ENCODE measurements at places on chromosomes 13 and 19.
A peak's percentile ranks its signal among the peaks of the same experiment; 100 is the strongest.

DNA sequence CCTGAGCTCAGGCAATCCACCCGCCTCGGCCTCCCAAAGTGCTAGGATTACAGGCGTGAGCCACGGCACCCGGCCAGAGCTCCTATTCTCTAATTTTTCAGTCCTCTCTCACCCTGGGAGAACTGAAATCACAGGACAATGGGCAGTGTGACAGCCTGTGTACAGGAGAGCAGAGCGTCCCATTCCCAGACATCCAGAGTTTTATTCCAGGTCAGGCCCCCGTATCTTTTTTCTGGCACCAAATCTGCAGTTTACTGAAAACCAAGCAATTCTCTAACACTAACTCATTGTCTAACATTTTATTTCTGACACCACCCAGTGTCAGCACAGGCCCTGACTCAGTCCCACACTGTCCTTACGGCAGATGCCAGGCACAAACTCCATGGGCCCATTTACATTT, 6.7 kb downstream of the ZNF708 start:
- no peak for DNase-seq

DNA sequence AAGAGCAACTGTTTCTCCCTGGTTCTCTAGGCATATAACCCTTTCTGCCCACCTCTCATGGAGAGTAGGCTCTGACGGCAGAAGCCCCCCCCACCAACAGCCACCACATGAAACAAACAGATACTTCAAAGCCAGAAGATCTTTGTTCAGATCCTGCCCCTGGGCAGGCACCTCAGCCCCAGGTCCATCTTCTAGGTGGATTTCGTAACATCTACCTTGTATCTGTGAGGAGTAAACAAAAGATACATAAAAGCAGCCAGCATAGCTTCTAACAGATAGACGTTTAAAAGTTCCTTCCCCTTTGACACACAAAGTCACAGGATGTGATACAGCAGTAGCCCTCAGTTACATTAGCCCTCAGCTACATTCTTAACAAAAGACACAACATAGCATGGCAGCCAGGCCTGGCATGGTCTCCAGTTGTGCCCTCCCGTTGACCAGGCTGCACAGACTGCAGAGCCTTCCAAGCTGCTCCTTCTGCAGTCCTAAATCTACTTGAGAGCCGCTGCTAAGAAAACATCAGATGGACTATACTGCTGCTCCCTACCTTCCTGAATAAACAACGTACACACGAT, 35.4 kb downstream of the BRD4 start:
- DNase-seq: no peak

DNA sequence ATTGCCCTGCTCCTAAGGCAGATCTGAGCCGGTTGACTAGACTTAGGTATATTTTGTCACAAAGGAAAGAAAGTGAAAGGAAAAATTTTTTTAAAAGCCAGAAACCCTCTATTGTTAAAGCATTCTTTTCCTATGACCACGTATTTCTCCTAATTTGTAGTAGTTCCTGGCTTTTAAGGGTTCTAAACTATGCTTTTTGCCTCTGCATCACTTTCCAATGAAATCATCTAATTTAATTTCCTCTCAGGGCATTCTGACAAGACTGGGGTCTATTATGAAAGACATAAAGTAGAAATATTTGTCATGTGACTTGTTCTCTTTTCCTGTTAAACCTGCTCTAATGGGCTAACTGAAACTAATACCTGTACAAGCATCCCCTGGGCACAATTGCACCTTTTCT, 233.0 kb upstream of the PRR20A start:
- DNase-seq: no peak

DNA sequence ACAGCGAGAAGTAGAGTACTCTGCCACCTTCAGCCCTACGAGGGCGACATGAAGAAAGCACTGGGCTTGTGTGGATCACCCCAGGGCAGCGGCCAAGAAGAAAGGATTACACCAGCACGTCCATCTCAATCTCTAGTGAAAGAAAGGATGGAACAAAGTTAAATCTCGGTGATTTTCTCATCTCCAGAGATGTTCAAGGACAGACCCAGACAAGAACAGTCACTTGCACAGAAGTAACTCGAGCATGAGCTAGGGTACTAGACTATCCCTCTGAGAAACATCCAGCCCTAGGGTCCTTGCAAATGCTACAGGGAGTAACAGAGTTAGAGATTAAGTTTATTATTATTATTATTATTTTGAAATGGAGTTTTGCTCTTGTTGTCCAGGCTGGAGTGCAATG, 106.7 kb downstream of the CRYL1 start:
- DNase-seq: no peak

GRCh38 chr19:3665681-3666544, 34.4 kb downstream of the PIP5K1C start:
- no peak for DNase-seq

GRCh38 chr13:98366959-98367358, 189.9 kb upstream of the RNF113B start:
- no peak for DNase-seq

DNA sequence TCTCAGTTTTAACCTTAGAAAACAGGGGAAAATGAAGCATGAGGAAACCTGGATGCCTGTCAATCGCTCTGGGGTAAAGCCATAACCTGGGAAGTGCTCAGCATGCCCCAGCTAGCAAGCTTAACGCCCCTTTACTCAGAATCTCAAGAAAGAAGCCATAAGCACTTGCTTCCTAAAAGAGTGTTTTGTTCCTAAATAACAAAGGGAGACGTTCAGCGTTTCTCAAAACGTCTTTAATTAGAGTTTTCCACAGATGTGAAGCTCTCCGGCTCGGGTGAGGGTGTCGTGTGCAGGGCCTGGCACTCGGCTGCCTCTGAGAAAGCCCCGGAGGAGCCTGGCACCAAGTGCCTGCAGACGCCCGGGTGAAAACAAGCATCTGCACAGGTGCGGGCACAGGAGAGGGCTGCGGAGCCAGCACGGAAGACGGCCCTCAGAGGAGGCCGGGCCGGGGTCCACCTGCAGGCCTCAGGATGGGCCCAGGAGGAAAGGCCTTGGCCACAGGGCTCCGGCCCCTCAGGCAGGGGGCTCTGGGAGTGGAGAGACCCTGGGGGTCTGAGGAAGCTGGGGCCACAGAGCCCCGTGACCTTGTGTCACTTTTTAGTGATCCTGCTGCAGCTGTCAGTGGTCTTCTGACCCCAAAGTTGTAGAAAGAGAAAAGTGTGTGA, 6.2 kb downstream of the GAS6 start:
- no peak for DNase-seq

- DNase-seq: no peak
Observed at GRCh38 chr13:109196948-109197347, 567.5 kb downstream of the MYO16 start.

DNA sequence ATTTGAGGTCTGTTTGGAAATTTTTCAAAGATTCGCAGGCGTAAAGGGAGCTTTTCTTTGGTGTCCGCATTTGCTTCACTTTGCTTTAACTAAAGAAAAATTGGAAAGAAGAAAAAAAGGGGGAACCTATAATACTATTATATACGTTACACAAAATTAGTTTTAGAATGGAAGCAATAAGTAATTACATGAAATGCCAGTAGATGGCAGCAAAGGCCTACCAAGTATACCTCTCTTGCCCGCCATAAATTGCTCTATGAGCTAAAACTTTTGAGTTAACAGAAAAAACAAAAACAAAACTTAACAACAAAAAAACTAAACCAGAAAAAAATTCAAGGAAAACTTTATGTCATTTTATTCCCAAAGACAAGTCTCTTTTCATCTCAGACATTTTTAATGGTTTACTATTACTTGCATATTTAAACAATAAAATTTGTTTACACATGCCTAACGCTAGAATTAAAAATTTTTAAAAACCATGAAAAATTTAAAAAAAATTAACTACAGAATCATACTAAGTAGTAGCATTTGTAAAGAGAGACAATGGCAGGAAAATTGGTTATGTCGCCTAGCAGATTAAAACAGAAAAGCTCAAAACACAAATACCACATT, 271.4 kb downstream of the NALCN start:
- peak; percentile 28 for DNase-seq

- DNase-seq: no peak
Observed at GRCh38 chr19:4090356-4091220, 23.9 kb upstream of the ZBTB7A start.

DNA sequence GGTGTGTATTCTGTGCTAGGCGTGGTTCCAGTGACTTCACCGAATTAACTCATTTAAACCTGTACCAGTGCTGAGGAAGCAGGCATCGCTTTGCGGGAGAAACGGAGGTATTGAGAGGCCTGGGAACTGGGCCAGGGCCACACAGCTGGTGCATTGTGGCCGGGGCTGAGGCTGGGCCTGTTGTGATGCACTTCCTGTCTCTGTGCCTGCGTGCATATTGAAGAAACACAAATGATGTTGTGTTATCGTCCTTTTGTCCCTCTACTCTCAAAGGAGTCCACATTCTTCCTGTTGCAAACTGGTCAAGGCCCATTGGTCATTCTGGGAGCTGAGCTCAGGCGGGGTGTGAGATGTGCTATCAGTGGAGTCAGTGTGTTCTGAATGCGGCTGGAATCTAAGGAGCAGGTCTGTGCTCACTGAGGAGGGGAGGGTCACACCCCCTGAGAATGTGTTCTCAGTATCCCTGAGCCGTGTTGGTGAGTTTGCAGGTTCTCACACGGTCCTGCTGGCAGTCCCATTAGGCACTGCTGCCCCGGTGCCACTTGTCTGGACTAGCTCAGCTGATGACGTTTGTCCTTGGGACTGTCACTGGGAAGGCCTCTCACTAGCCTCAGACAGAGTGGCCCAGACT, 62.1 kb downstream of the ARHGEF7 start:
- DNase-seq: no peak

GRCh38 chr13:98286799-98287198, 109.7 kb upstream of the RNF113B start:
- DNase-seq: no peak

- peak; percentile 53 for DNase-seq
Observed at GRCh38 chr13:114124921-114125320, 7.5 kb downstream of the RASA3 start.

DNA sequence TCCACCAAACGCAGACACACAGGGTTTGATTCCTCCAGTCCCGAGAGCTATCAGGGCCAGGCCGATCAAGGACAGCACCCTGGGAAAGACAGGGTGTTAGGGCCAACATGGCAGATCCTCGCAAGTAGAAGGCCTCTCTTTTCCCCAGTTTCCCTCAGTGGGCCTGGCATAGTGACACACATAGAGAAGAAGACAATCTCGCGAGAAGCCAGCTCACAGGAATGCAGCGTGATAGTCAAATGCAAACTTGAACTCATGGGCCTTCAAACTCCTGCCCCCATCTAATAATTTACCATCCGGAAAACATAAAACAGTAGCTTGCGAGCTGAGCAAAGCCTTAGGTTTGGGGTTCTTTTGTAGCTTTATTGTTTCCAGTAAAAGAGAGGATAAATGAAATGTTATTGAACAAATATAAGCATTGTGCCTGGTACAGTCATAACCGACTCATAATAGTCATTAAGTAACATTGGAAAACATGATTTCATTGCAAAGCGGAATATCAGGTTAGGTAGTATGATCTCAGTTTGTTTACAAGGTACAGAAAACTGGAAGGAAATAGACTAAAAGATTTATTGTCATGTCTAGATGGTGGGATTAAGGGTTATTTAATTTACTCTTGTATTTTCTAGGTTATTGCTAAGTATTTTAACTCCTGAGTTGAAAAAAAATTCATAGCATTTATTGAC, 30.5 kb downstream of the SLC15A1 start:
- DNase-seq: no peak

GRCh38 chr13:36133950-36134626, 2.9 kb upstream of the DCLK1 start:
- no peak for DNase-seq

DNA sequence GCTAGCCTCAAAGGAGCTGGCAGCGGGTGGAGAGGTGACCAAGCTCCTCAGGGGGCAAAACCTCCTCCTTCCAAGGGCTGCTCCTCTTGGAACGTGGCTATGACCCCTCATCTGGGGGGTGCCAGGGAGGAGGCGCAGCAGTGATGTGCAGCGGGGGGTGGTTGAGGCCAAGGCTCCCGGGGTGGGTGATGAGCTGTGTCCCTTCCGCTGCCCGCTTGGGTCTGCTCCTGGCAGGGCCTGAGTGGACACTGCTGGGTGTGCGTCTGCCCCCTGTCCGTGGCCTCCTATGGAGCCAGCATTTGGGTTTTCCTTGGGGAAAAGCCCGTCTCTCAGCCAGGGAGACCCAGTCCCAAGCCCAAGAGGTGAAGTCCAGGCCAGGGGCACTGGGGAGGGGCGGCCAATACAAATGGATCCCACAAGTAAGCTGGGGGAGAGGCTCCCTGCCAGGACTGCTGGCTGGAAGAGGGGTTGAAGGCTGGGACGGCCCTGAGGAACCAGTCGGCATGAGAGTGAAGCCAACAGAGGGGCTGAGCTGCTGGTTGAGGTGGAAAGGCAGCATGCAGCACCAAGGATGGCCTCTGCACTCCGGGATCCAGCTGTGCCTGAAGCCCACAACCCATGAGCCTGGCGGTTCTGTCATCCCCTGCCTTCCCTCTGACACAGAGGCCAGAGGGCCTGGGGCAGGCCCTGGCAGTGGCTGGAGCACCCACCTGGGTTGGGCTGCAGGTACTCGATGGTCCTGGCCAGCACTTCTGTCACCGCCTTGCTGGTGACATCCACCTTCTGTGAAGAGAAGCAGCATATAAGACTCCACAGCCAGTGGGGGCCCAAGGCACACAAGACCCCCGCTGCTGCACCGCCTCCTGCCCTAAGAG, 22.7 kb downstream of the MPND start:
- DNase-seq: no peak

DNA sequence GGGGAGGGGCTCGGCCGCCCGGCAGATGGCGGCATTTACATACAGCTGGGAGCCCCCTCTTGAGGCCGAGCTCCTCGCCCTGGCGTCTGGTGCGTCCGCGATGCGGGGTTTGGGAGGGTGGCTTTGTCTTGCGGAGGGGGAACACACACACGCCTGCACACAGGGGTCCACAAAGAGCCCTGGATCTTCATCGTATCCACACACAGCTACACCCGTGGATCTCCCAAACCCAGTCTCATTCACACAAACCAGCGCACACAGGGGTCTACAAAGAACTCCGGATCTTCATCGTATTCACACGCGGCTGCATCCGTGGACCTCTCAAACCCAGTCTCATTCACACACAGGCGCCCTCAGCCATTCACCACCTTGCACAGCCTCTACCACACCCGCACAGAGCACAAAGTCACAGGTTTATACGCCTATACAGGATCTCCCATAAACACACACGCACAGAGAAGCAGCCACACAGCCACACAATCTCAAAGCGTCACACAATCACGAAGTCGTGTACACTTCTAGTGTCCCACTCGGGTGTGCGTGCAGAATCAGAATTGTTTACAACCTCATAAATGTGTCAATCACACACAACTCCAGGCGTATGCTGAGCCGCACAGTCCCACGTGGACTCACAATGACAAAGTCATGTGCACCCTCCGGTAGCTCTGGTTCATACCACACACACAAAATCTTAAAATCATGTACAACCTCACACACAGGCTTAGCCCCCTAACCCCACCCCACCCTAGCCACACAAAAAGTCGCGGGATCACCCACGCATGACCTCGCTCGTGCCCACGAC, 550 bp upstream of the DLL3 start:
- DNase-seq: no peak

Data from RCC 7860 (cell line).